ENCODE measurements at places on chromosomes 11 and 22.

DNA sequence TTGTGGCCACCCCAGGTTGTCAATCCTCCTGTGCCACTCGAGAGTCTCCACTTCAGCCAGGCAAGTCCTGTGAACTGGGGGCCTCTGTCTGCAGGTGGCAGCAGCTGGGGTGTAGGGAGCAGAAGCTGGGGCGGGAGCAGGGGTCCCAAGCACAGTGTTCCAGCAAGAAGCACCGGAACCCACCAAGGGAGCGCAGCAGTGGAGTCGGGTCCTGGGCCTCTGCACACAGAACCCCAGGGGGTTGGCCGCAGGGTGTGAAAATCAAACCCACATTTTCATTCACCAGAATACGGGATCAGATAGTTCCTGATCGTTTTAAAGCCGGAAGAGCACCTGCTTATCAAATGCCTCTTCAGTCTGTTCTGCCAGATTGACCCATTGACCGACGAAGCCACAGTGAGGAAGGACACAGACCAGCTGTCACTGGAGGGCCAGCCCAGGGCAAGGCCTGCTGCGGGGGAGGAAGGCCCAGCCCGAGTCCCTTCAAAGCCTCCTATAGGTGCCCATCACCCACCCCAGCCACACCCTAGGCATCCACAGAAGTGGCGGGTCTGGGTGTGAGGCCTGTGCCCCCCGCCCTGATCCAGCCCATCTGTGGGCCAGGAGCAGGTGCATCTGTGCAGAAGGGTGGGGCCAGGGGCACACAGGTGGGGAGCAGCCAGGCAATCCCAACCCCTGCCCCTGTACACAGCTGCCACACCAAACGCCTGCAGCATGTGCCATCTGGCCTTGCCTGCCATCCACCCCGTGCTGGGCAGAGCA is 34.1 kb downstream of the RSPH14 start:
- no peak for DNase-seq

DNA sequence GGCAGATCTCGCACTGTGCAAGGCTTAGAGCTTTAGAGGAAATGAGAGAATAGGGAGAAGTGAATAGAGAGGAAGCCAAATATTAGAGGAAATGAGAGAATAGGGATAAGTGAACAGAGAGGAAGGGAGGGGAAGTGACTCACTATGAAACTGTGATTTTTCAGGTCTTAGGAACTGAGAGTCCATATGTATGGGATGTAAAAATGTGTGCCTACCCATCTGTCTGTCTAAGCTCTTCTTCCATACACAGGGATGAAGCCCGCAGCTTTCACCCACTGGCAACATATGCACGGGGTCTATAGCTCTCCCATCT is 6.4 kb upstream of the CCDC86 start:
- no peak for DNase-seq

GRCh38 chr11:117019871-117020270 is 78.4 kb downstream of the SIK3 start:
- no peak for DNase-seq

DNA sequence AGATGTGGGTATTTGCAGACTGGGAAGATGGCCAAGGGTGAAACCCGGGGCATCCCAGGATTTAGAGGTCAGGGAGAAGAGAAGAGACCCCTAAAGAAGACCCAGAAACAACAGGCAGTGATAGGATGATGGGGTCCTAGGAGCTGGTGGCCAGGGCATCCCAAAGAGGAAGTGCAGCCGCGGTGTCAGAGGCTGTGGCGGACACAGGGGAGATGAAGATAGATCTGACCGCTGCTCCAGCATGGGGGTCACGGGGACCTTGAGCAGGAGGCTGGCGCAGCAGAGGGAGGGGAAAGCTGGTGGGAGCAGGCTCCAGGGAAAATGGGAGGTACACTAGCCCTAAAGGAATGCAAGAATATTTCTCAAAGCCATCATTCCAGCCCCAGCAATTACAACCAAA is 47.3 kb downstream of the CTTN start:
- no peak for DNase-seq

Data from activated naive CD4-positive, alpha-beta T cell (primary cell).